ENCODE measurements at places on chromosomes 11 and 22. TPM values are rescaled to one million over a fixed set of nuclear protein-coding genes. Genes with fewer than 3 reads are reported as not detected.

The MED15 gene
- 46.0 TPM for total RNA-seq

The CCDC87 gene
- total RNA-seq = 0.88 TPM

The DDI1 gene
- not detected for total RNA-seq

The APOBEC3G gene
- 1.6 TPM for total RNA-seq

DNA sequence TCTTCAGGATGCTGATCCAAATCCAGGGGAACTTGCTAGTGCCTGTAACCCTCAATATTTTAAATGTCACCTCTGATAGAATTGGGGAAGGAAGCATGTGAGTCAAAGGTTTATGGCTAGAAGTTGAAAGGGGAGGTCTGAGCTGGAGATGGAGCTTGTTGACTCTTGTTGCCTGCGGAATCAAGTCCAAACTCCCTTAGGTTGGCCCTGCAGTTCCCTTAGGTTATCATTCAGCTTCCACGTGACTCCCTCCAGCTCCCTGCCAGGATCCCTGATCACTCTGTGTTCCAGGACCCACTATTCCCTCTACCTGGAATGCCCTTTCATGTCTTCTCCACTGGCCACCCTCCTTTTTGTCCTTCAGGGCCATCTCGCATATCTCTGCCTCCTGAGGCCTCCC lies 26.2 kb upstream of the LIPT2 start:
- H3K4me1 ChIP-seq = no peaks in the 10 kb centered on the region
- no peak overlapping the region for H3K4me3 ChIP-seq
- no peaks in the 10 kb centered on the region for H3K27me3 ChIP-seq
- DNase-seq = no peak
- no peaks in the 10 kb centered on the region for H3K36me3 ChIP-seq
- H3K27ac ChIP-seq = no peak overlapping the region

GRCh38 chr11:130115218-130115617 lies 44.4 kb upstream of the ST14 start:
- no peak for DNase-seq
- H3K27me3 ChIP-seq = no peaks in the 10 kb centered on the region
- no peak overlapping the region for H3K4me3 ChIP-seq
- H3K4me1 ChIP-seq = peaks cover 4% of the 10 kb centered on the region
- H3K36me3 ChIP-seq = peaks cover 30% of the 10 kb centered on the region

DNA sequence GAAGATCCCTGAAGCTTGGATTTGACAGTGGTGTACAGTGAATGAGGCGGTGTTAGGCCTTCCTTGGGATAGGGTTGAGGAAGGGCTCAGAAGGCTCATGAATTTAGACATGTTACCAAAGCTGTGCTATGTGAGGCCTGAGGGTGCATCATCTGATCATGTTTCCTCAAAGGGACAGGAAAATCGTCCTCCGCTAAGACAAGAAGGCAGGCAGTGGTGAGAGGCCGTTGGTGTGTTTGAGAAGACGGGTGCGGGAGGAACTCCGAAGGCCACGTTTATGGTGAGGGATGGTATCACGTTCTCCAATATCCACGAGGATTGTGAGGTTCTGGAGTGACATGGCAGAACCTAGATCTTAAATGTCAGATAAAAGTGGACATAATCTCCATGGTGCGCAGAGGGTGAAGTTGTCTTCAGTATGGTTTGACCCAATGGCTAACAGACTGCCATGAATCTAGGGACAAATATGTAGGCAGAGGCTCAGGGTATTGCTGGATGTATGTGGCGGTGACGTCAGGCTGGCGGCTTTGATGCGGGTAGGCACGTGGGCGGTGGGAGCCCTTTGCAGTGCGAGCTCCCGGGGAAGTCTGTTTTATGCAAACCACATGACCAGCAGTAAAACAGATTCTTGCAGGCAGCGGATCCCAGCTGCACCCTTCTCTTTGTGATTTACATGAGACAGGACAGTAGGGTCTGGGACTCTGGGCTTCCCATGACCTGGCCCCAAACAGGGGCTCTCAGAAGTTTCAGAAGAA lies 242.3 kb upstream of the B3GAT1 start:
- no peaks in the 10 kb centered on the region for H3K27me3 ChIP-seq
- no peaks in the 10 kb centered on the region for H3K36me3 ChIP-seq
- H3K4me1 ChIP-seq = no peaks in the 10 kb centered on the region
- no peak overlapping the region for H3K27ac ChIP-seq
- no peak overlapping the region for H3K4me3 ChIP-seq

GRCh38 chr22:45006964-45007390 lies 2.8 kb downstream of the PHF21B start:
- H3K4me1 ChIP-seq = peaks cover 10% of the 10 kb centered on the region
- peak overlapping the region; percentile 76 for H3K4me3 ChIP-seq
- no peak overlapping the region for H3K27ac ChIP-seq

GRCh38 chr11:19644316-19644715 lies 68.3 kb upstream of the NAV2 start:
- no peak for DNase-seq
- H3K4me3 ChIP-seq = no peak overlapping the region
- no peak overlapping the region for H3K27ac ChIP-seq
- no peaks in the 10 kb centered on the region for H3K36me3 ChIP-seq
- H3K27me3 ChIP-seq = no peaks in the 10 kb centered on the region

- no peaks in the 10 kb centered on the region for H3K36me3 ChIP-seq
- no peak overlapping the region for H3K27ac ChIP-seq
- H3K27me3 ChIP-seq = peaks cover 18% of the 10 kb centered on the region
- no peak for DNase-seq
Observed at GRCh38 chr11:130452176-130452575, 3.7 kb downstream of the ADAMTS15 start.

DNA sequence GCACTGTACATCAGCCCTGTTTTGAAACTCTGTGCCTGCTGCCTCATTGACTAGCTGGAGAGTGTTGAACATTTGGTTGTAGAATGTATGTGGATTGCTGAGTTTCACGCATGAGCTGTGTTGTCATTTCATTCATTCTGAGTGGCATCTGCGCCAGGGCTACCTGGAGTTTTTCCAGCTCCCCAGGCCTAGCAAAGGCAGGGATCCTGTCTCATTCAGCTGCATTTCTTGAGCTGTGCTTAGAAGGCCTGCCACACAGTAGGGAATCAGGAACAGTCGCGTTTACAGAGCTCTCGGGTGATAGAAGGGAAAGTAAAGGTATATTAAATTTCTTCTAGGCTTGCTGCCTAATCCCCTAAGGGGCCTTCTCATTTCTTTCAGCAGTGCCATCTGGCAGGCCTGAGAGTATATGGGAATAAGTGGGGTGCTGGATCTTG lies 44.3 kb downstream of the PTPRJ start:
- no peak overlapping the region for H3K27ac ChIP-seq
- no peak overlapping the region for H3K4me3 ChIP-seq
- no peaks in the 10 kb centered on the region for H3K36me3 ChIP-seq
- H3K27me3 ChIP-seq = no peaks in the 10 kb centered on the region

- H3K27ac ChIP-seq = no peak overlapping the region
- no peaks in the 10 kb centered on the region for H3K27me3 ChIP-seq
- DNase-seq = no peak
- H3K4me3 ChIP-seq = no peak overlapping the region
Observed at GRCh38 chr11:120912504-120912903, 111.4 kb upstream of the TBCEL start.

DNA sequence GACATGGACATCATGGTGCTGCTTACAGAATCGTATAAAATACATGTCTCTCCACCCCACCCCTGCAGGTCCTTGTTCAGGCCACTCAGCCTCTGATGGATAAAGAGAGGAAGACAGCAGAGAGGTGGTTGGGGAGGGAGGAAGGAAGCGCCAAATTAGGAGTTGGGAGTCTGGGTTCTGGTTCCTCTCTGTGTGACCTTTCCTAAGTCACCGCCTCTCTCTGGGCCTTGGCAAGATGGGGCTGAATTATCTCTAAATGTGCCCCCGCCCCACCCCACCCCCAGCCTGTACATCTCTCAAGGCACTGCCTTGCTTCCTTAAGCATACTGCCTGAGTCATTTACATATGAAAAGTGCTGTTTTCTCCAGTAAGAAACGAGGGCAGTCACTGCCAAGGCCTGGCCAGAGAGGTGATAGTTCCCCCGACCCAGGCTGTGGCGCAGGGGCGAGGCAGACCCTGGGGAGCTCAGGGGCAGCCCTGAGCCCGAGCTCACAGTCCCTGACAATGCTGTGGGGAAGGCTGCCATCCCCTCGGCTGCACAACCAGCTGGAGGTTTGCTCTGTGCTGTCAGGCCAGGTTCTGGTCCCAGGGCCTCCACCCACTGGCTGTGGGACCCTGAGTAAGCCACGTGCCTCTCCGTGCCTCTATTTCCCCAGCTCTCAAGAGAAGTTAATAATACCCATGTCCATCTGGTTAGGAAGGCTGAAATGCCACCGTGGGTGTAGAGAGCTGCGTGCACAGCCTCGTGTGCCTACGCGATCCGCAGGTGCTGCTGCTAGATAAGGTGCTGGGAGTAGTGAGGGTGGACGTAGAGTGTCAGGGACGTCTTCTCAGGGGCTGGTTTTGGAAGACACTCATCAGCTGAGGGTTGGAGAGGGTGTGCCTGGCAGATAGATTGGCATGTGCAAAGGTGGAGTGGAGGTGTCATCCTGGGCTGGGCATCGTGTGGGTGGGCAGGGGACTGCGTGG lies 55.3 kb downstream of the CACNA1I start:
- no peak overlapping the region for H3K27ac ChIP-seq
- no peak for DNase-seq
- no peaks in the 10 kb centered on the region for H3K36me3 ChIP-seq
- no peak overlapping the region for H3K4me3 ChIP-seq
